Activated naive CD4-positive, alpha-beta T cell (primary cell): ENCODE measurements at places on chromosomes 7 and 10.

GRCh38 chr10:64037071-64037661 is 516.0 kb downstream of the REEP3 start:
- DNase-seq, result no peak

- DNase-seq, result no peak
Observed at GRCh38 chr7:147523056-147523455, 1067.5 kb upstream of the C7orf33 start.

GRCh38 chr10:79298403-79299244 is 48.6 kb upstream of the PPIF start:
- DNase-seq, result no peak

DNA sequence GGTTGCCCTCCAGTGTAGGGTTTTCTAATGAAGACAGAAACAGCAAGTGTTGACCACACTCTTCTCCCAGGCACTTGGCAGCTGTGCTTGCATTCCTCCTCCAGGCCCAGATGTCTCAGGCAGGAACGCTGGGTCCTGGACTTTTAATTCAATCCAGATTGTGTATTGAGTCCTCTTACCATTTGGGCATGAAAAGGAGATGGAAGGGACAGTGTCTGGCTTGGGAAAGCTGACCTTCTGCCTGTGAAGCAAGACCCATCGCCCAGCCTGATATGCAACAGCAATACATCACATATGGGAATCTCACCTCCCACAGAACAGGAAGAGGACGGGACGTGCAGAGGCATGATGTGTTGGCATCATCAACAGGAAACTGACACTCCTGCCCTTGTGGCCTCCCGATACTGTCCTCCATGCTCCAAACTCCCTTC is 174.4 kb upstream of the LYZL2 start:
- no peak for DNase-seq

GRCh38 chr10:80498078-80498832 is 39.4 kb upstream of the SH2D4B start:
- no peak for DNase-seq

- no peak for DNase-seq
Observed at GRCh38 chr7:127881564-127881963, 149.7 kb downstream of the LRRC4 start.

DNA sequence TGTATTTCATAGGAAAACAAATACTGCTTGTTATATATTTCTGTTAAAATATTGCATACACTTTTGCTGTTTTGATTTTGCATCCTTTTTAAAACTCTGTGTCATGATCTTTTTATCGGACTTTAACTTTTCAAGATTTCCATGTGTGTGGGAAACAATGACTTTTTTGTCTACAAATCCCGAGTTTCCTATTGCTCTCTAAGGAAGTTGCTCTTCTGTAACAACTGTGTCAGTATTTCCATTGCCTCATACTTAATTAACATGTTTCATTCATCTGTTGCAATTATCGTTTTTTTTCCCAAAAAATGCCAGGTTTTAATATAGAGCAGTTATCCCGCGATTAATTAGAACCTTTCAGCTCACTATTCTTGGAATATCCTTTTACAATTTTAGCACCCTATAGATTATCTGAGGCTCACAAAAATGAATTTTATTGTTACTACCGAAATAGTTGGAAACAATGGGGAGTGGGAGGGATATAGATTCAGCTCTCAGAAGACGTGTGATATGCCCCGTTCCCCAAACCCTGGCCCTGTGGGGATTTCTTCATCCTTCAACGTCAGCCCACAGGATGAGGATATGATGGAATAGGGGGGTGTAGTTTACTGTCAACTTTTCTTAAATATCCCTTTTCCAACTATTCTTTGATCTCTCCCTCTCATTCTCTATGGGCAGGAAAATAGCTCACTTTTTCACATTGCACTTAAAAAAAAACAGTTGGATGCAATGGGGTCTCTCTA is 297.6 kb upstream of the IGFBP3 start:
- DNase-seq, result no peak

DNA sequence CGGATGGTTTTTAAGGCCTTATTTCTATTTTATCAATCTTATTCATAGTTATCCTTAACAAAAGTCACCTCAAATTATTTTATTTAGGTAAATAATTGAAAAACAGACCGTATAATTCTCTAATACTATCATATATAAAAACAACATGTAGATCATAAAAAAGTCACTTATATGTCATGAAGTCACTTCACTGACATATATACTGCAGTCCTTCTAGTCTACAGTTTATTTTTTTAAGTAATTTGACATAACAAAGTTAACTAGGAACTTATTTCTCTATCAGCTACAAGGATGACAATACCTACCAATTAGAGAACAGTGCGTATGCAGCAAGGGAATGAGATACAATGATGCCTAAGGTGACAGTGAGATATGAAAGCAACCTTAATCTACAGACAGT is 26.2 kb downstream of the JMJD1C start:
- no peak for DNase-seq

DNA sequence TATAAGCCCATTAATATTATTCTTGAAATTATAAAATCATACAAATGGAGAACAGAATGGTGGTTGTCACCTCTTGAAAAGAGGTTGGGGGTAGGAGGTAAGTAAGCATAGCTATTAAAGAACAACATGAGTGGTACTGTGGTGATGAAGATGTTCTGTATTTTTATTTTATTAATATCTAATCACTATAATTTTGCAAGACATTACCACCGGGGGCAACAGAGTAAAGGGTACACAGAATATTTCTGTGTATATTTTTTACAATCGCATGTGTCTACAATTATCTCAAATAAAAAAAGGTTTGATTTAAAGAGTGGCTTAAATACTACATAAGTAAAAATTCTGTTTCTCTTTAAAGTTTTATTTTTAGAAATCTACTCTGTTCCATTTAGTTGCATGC is 557.8 kb downstream of the NXPH1 start:
- DNase-seq, result no peak

DNA sequence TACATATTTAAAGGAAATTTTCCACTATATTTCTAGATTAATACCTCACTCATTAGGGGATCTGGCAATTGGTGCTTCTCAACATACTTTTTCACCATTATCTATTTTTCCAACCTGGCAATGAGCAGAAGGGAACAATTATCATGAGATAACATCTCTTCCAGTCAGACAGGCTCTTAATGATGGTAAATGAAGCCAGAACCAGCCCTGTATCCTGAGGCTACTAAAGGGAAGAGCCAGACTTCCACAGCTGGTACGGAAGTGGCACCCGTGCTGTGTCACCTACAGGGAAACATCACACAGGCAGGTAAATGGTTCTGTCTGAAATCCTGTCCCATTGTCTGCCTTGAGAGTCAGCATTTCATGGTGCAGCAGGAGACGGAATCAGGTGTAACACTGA is 75.9 kb downstream of the ELMO1 start:
- DNase-seq, result no peak

GRCh38 chr10:75019370-75019769 is 92.1 kb upstream of the SAMD8 start:
- DNase-seq, result no peak

DNA sequence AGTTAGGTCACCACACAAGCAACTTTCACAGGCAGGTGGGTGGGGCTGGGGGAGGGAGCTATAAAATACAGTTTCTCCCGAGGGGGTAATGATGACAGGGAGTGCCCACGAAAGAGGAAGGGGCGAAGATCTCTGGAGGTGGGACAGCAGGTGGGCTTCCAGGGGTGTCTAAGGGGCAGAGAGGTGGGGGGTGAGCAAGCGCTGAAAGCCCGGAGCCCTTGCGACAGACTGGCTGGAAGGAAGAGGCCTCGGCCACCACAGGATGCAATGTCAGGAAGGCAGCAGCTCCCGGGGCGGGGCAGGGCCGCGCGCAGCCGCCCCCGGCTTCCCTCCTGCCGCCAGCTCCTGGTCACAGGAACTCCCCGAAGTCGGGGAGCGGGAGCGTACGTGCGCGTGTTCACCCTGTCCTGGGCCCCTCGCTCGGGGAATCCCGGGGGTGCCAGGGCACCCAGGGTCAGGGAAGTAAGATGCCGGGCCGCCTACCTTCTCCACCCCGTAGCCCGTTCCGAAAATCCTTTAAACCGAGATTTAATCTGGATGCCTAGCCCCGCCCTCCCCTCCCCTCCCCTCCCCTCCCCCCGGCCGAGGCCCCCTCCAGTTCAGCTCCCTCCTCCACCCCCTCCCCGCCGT is 105.2 kb upstream of the PPIF start:
- no peak for DNase-seq

- no peak for DNase-seq
Observed at GRCh38 chr7:158894825-158895224, 38.5 kb downstream of the DYNC2I1 start.

DNA sequence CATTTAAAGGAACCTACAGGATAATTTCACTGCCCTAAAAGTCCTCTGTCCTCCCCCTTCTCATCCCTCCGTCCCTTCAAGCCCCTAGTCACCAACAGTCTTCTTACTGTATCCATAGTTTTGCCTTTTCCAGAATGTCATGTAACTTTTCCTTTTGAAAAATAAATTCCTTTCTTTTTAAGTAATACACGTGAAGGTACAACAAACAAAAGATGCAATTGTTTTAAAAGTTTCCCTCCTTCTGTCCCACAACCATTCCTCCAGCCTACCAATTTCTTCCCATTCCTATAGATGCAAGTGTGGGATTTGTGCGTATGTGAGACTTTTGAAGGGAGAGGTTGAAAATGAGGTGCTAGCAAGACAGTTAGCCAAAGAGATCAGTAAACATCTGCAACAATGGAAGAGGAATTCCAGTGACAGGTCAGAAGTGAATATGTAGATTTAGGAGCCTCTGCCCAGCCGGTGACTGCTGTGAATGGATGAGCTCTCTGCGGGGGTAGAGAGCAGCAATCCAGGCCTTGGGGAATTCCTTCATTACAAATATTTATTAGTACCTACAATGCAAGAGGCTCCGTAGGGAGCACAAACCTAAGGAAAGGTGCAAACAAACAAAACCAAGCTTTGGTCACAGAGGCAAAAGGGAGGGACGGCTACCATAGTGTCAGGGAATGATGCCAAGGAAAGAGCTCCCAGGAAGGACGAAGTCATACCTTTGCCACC is 243.6 kb downstream of the SKIDA1 start:
- DNase-seq, result no peak

DNA sequence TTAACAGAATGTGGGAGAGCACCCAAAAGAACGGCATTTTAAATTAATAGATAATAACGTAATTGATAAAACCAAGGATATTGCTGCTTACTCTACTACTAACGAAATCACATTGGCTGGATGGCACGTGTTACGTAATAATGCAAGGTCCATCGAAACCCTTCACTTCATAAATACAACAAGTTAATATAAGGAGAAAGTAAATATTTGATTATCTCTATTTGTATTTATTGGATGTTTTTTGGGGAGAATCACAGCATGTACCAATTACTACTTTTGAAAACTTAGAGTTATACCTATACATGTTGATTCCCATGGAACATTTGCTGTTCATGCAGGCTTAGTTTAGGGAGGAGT is 1.6 kb downstream of the PRKG1 start:
- DNase-seq, result no peak

GRCh38 chr7:42991913-42992591 is 59.9 kb downstream of the MRPL32 start:
- no peak for DNase-seq

DNA sequence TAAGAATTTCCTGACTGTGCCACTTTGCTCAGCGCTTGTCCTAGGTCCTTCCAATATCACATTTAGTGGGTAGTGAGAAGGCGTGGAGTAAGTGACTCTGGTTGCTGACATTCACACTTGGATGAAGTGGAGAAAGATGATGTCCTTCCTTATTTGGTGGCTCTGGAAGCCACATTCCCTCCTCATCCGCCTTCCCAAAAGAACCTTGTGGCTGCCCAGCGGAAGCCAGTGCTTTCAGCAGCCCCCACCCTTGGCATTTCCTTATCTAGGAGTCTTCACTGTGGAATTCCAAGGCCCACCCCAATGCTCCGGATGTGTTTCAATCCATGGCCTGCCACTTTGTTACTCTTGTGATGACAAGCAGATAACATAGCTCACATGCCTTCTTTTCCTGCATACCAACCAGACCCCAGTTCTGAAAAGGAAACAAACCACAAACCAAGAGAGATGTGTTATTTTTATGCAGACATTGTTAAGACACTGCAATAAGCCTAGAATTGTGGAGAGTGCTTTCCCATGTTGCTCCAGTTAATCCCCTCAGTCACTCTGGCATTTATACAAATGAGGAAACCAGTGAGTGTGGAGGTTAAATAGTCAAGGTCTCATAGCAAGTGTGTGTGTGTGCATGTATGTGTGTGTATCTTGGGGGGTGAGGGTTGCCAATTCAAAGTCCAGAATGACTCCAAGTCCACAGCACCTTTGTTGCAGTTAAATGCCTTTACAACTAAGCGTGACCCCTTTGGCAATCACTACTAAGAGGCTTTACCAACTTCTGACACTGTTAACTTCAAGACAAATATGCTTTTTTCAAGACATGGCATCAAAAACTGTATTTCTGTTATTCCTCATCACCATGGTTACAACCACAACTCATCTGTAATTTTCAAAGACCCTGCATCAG is 10.3 kb upstream of the ANKRD1 start:
- DNase-seq, result no peak

DNA sequence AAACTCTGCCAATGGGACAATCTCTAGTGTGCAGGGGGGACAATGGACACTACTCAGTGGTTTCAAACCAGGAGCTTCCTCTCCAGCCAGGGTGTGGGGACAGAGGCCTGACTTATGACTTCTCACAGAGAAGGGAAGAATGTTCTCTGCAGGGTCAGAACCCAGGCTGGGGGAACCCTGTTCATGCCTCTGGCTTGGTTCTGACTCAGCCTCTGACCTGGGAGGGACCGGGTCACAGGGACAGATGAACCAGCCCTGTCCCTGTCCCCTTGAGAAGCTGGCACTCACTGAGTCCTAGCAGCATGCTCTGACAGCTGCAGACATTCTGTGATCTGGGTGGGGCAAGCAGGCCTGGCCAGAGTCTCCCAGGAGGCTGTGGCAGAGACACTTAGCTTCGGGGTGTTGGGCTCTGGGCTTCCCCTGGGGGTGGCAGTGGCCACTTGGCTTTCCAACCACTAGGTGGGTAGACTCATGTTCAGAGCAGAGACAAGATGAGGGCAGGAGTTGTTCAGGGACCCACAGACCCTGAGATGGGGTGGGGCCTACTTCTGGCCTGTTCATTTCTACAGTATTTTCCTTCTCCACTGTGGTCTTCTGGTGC is 13.6 kb downstream of the TSPAN15 start:
- no peak for DNase-seq

GRCh38 chr7:90242369-90243168 is 2.4 kb upstream of the CFAP69 start:
- DNase-seq, result no peak

- no peak for DNase-seq
Observed at GRCh38 chr7:154841731-154842331, 161.1 kb downstream of the PAXIP1 start.

DNA sequence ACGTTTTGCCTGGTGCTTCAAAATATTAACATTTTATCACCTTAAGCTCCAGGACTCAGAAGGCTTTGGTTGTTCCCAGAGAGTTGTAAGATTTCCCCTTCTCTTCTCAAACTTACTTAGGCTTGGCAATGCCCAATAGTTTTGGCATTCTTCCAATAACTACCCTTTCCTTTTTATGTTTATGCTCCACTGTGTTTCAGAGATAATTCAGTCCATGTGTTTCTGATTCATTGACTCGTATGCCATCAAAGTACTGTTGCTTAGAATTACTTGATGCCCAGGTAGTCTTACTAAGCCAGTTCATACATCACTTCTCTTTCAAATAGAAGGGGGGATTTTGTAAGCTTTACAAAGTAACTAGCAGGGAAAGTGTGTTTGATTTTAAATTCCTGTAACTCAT is 66.6 kb downstream of the AGMO start:
- no peak for DNase-seq

GRCh38 chr7:341841-342638 is 52.1 kb downstream of the FOXL3 start:
- no peak for DNase-seq

GRCh38 chr10:12406764-12407400 is 57.5 kb downstream of the CAMK1D start:
- no peak for DNase-seq
